ENCODE measurements at places on chromosomes 3 and 15.

DNA sequence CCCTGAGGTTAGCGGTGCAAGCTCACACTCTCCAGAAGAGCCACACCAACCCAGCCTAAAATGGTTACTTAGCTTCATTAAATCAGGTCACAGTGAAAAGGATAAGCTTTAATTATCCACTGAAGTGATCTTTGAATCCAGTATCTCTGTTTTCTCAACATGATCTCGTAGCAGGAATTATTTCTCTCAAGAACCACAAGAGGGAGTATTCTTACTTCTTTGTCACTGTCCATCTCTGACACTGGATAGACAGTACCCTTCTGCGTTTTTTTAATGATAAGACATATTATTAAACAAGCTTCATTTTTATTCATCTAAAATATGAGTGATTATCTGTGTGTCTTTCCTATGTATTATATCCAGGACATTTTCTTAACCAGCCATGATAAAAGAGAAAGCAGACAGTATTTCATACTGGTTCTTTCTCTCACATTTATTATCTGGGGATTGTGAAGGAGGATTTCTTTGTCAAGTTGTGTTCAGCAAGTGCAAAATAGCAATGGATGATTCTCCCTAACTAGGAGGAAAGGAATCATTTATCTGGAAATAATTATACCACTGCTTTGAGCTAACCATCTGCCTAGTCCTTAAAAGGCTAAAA is 105.4 kb upstream of the CCDC54 start:
- DNase-seq = peak; percentile 36

- no peak for DNase-seq
Observed at GRCh38 chr3:110248666-110249065, 823.0 kb upstream of the NECTIN3 start.

GRCh38 chr3:4432259-4432658 is 34.8 kb downstream of the SUMF1 start:
- DNase-seq = no peak

GRCh38 chr15:89971592-89971997 is 29.5 kb upstream of the ZNF710 start:
- DNase-seq = no peak

GRCh38 chr15:90099868-90100831 is 2.1 kb downstream of the IDH2 start:
- no peak for DNase-seq

DNA sequence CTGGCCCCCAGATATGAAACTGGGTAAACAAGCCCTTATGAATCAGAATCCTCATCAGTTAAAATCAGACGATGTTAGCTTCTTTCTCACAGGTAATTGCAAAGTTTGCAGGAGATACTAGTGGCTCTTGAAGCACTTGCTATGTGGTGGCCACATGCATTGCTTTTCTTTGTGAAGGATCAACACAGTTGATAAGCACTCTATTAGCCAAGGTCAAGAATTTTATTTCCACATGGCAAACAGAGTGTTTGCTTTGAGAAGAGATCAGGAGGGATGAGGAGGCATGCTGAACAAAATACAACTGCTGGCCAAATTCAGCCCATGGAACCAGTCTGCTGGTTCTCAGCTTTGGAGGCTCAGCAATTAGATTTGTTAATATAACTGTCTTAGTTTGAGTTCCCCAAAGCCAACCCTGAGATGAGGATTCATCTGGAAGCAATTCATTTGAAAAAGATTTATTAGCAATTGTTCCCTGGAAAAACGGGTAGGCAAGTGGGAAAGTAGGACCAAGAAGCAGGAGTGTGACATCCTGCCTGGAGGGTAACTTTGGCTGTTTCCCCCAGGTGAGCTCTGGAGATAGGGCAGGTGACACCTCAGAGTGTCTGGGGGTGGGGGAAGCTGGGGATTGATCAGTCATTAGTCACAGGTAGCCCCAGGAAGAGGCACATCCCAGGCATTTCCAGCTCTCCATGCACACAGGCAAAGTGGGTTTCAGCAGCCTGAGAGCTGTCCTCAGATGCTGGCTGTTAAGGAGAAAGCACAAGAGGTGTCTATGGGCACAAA is 180.3 kb downstream of the ABHD5 start:
- no peak for DNase-seq

DNA sequence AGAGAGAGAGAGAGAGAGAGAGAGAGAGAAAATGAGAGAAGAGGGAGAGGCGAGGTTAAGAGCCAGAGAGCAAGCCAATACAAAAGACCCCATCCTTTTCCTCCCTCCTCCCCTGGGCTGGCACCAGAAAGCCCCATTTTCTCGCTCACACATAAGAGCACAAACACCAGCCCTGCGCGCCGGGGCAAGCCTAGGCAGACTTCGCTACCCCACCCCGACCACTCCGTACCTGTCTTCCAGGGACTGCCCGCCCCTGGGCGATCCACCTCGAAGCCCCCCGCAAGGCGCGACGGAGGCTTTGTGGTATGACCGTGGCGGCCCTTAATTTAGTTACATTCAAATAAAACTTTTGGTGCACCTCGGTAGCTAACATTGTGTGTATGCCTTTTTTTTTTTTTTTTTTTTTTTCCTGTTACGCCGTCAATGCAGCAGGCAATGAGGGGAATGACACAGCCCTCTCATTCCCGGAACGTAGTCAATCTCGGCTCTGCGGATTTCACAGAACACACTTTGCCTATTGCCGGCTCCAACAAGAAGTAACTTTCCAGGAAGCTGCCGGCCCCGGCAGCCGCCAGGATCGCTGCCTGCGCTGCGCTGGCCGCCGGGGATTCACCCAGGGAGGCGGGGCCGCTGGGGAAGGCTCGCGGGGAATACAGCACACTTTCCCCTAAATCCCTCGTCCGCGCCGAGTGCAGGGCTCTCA is 7.7 kb downstream of the BCL6 start:
- DNase-seq = no peak

- no peak for DNase-seq
Observed at GRCh38 chr3:71309886-71310285, 273.6 kb downstream of the FOXP1 start.

DNA sequence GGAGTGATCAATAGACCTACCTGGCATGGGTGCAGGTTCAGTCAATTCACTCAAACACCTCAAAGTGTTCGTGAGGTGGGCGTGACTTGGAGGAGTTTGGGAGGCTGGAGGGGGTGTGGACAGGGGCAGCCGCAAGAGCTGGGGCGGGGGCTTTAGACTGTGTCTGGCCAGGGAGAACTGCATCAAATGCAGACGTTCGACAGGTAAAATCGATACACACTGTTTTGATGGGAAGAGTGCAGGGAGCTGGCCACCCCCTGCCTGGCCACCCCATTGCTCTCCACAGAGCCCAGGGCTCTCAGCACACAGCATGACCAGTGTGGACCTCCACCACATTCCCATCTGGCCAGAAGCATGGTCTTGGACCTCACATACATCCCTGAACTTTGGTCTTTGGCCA is 412.1 kb downstream of the OCA2 start:
- no peak for DNase-seq

- DNase-seq = no peak
Observed at GRCh38 chr3:47520756-47521155, 7.2 kb upstream of the ELP6 start.

GRCh38 chr3:32968166-32968919 is 16.9 kb downstream of the CCR4 start:
- DNase-seq = no peak

DNA sequence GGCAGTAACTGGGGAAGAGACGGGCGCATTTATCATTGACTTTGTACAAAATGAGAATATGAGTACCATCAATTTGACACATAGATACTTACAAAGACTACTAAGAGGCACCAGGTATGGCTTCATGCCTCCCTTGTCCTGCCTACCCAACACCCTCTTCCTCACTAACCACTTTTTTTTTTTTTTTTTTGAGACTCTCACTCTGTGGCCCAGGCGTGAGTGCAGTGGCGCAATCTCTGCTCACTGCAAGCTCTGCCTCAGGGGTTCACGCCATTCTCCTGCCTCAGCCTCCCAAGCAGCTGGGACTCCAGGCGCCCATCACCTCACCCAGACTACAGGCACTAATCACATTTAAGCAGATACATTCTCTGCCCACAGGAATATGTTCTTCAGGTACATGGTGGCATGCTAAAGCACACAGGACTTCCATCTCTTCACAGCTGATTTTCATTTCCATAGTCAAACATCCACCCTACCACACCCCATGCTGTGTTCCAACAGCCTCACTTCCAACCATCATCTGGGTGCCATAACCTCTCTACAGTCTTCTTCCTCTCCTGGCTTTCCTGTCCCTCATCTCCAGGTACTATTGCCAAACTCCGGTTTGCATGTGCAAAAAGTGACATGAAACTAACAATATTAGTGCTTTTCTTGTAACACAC is 41.7 kb downstream of the RAB27A start:
- DNase-seq = no peak

DNA sequence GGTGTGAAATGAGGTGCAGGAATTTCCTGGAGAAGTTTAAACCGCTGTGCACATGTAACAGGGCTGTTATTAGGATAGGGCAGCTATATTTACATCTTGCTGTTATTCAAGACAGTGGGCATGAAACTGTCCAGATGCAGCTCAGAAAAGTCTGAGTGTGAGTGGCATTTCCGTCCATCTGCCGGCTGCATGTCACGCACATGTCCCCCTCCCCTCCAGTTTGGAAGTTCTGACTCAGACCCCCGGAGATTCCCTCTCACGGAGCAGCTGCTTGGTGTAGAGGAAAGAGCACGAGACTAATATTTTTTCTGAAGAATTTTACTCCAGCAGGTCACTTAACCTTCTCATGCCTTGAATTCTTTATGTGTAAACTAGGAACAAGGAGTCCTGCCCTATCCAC is 69.8 kb downstream of the FEM1B start:
- DNase-seq = no peak

DNA sequence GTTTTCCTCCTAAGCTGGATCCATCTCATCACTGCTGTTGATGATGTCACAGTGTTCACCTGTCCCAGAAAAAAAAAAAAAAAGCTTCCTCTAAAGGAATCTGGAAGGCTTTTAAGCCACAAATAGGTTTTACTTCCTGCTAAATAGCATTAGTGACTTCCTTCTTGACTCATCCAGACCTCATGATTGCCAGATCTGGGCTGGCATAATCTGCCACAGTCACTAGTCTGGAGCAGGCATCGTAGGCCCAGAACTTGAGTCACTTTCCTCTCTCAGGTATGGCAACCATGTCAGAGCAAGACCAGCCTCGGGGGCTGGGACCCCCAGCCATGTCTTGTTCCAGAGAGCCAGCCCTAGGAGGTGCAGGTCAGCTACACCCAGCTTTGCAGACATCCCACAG is 266.5 kb upstream of the CADM2 start:
- no peak for DNase-seq

- no peak for DNase-seq
Observed at GRCh38 chr3:189714991-189715961, 84.1 kb downstream of the TP63 start.

GRCh38 chr3:121957674-121958415 is 63.6 kb downstream of the SLC15A2 start:
- DNase-seq = no peak

DNA sequence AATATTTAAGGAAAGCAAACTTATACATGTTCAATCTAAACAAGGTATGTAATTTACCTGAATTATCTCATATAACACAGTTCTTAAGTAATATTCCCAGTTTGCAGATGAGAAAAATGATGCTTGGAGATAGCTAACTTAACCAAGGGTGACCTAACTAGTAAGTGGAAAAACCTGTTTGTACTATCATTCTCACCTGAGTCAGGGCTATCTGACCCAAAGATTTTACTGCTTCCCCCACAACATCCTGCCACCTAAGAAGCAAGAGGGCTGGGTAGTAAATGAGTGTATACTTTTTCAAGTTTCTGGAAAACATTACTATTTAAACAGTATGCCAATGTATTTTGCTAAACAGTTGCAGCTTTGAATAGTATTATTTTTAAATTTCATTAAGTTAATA is 10.6 kb downstream of the TP63 start:
- no peak for DNase-seq

- DNase-seq = no peak
Observed at GRCh38 chr3:177883957-177884356, 652.3 kb upstream of the KCNMB2 start.

DNA sequence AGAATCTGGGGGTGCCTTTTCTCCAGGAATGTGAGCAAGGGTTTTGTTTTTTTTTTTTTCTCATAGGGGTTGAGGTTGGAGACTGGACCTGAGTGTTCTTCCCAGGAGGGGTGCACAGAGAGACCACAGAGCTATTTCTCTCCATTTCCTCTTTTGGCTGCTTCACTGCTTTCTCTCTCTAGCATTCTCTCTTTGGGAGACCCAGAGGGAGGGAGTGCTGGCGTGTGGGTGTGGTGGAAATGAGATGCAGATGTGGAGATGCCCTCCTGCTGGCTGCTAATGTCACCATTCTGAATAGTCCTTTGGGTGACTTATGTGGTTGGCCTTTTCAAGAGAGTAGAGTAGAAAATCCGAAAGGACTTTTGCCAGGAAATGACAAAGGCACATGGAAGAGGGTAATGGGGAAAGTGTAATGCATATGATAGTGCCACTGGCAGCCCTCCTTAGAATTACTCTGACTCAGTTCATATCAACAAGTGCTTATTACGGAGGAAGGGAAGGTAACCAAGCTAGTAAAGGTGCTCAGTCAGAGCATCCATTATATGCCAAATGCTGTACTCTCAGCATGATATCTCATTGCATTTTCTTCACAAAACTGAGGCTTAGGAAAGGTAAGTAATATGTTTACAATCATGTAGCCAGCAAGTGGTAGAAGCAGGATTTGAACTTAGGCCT is 1.9 kb downstream of the SYN2 start:
- DNase-seq = no peak

- no peak for DNase-seq
Observed at GRCh38 chr15:92384381-92384780, 9.3 kb upstream of the ST8SIA2 start.

GRCh38 chr15:98085003-98085639 is 124.6 kb downstream of the ARRDC4 start:
- DNase-seq = peak; percentile 8

DNA sequence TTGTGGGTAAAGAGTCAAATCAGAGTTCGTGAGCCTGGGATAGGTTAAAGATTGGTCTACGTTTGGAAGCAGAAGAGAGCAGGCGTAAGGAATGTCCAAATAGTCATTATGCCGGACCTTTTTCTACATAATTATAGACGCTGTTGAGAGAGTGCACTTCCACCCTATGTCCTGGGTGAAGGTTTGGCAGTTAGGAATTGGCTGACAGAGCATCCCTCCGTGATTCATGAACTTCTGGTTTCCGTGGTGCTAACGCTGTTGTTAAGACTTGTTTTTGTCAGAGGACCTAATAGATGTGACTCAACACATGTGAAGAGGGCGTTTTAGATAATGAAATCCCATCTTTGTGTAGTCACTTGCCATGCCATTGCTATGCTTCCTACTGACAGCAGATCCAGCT is 1.1 kb downstream of the EAF1 start:
- no peak for DNase-seq

GRCh38 chr15:94480289-94480834 is 249.0 kb downstream of the MCTP2 start:
- peak; percentile 1 for DNase-seq

- no peak for DNase-seq
Observed at GRCh38 chr3:131303848-131304247, 77.7 kb upstream of the NUDT16 start.

All from NCI-H748 treated with DMSO at 0.1 percent for 48 hours (cell line).